ENCODE measurements at places on chromosomes 4 and X.

- DNase-seq: no peak
Measured at GRCh38 chrX:123087326-123087725, 96.8 kb upstream of the GRIA3 start.

DNA sequence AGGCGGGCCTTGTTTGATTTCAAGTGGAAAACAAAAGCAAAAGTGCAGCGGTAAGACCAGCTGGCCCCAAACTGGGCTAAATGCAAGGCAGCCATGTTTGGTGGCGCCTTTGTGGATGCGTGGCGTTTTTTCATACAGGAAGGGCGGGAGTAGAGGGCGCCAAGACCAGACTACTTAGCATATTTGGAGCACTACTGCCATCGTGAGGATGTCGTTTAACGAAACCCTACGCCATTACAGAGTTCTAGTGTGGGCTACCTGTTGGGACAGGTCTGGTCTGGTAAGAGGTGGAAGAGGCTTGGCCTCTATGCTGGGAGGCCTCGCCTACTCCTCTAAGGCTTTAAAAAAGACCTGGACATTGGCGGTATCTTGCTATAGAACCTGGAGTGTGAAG is 230.7 kb upstream of the STK26 start:
- DNase-seq: no peak

GRCh38 chrX:132483488-132483887 is 5.3 kb downstream of the MBNL3 start:
- DNase-seq: no peak

- no peak for DNase-seq
Measured at GRCh38 chr4:98673978-98674377, 15.6 kb upstream of the TSPAN5 start.

GRCh38 chr4:1866189-1866661 is 5.0 kb upstream of the NSD2 start:
- DNase-seq: no peak

- DNase-seq: no peak
Measured at GRCh38 chr4:16029262-16029661, 54.6 kb downstream of the PROM1 start.

DNA sequence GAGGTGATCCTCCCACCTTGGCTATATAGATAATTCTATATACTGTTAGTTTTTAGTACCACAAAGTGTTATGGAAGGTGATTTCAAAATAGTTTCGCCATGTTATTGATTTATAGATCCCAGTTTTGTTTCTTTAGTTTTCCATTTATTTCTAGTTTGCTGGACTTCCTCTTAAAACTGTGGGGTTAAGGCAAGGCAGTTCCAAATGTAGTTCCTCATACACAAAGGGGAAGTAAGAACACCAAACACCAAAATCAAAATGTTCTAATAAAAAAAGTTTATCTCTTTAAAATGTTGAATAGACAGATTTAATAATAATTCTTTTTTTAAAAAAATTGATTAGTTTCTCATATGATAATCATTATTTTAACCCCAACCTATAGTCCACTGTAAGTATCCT is 6.8 kb upstream of the CISD2 start:
- DNase-seq: no peak

DNA sequence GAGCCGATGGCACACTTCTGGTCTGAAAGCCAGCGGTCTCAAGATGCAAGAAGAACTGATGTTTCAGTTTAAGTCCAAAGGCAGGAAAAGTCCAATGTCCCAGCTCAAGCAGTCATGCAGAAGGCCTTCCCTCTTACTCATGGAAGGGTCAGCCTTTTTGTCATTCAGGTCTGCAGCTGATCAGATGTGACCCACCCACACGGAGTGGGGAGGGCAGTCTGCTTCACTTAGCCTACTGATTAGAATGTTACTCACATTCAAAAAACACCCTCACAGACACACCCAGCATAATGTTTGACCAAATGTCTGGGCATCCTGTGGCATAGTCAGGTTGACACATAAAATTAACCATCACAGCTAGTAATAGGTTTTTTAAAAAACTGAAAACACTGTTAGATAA is 6.6 kb downstream of the HCCS start:
- no peak for DNase-seq
